ENCODE measurements at places on chromosomes 12 and 14.

- DNase-seq: no peak
These were observed 219.0 kb upstream of the RTL1 start for GRCh38 chr14:101122237-101123141.

GRCh38 chr14:105474483-105475268 is at the start of gene CRIP2:
Gene CRIP2, plus strand, starts transcription at chr14:105474821. Its CDS starts 42 bp downstream, at chr14:105474863.
- DNase-seq: peak; percentile 44

DNA sequence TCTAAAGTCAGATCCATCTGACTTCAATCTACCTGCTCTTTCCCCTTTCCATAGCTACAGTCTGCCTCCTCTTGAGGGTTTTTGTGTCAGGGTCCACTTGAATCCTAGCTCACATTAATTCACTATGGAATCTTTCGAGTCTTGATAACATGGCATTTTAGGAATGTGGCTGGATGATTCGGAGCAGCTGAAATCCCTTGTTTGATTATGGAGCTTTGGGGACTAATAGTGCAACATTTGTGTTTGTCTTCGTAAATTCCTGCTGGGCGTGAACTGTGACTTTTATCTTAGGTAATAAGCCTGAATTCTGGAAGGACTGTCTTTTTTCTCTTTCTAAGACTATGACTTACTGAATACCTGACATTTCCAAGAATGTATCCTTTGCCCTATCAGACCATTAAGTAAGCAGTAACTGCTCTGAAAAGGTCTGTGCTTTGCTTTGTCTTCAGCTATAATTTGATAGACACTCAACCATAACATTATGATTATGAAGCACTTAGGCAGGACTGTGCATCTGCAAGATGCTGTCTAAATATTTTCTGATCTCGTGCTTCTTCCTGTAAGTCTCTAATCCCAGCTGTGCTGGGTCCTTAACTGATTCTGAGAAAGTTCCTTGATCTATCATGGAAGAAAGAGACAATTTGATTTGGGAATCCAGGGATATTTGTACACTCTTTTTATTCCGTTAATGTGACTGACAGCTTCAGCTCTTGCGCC is 19.0 kb upstream of the PELI2 start:
- DNase-seq: no peak

DNA sequence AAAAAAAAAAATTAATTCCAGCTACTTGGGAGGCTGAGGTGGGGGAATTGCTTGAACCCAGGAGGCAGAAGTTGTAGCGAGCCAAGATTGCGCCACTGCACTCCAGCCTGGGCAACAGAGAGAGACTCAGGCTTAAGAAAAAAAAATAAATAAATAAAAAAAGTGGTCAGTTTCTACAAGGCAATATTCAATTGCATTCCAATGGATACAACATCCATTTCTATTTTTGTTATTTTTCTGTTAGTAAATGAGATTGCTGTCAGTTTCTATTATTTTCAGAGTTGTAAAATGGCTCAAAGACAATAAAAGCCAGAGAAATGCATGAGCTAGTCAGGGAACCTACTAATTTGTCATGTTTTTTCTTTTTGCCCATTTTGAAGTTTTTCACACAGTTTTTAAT is 119.2 kb downstream of the PDE3A start:
- DNase-seq: no peak

DNA sequence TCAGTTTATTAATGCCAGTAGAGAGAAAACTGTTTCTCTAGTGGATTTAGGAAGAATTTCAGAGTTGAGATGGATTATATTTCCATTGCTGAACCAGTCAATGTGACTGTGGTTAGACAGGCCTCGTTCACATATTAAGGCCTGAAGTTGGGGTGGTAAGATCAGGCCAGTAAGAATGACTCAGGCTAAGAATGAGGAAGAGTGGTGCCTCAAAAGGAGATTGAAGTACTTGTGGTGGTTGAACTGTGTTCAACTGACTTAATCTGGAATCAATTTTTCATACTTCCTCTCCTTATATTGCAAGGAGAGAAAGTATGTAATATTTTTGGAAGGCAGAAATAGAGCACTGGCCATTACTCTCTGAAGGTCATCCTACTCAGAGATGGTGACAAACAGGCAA is 37.8 kb upstream of the ATF7IP start:
- no peak for DNase-seq

DNA sequence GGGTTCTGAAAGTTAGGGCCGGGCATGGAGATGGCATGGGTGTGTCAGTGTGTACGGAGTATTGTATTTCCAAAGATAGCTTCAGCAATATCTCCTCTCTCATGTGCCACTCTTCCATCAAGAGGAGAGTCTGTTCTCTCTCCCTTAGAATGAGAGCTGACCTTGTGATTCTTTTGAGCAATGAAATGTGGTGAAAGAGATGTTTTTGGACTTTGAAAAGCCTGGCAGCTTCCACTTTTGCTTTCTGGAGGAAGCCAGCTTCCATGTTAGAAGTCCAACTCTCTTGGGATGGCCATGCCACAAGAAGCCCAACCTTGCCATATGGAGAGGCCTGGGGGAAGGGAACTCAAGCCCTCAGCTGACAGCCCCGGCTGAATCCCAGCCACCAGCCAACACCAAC is 72.4 kb upstream of the GZMB start:
- no peak for DNase-seq

DNA sequence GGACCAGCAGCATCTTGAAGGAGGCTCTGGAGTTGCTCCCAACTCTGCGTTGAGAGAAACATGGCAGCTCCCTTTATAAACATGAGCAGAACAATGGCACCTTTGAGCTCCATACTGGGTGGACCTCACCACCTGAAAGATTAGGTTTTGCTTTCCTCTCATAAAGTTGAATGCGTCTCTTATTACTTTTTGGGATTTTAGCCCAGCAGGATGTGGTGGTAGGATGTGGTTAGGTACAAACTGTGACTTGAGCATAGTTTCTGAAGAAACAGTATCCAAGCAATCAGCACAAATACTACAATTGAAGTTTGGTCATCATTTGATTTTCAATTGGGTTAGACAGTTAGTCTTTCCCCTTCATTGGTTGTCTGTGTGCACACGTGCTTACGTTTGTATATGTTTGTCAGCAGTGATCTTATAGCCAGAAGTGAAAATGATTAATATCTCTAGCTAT is at the start of gene PRR4:
Gene PRR4, minus strand, starts transcription at position 51 of the 454 bp plus-strand sequence. Its CDS starts 38 bp downstream, at position 13.
- DNase-seq: peak; percentile 60

GRCh38 chr14:54369343-54369742 is 27.5 kb upstream of the CDKN3 start:
- DNase-seq: no peak

DNA sequence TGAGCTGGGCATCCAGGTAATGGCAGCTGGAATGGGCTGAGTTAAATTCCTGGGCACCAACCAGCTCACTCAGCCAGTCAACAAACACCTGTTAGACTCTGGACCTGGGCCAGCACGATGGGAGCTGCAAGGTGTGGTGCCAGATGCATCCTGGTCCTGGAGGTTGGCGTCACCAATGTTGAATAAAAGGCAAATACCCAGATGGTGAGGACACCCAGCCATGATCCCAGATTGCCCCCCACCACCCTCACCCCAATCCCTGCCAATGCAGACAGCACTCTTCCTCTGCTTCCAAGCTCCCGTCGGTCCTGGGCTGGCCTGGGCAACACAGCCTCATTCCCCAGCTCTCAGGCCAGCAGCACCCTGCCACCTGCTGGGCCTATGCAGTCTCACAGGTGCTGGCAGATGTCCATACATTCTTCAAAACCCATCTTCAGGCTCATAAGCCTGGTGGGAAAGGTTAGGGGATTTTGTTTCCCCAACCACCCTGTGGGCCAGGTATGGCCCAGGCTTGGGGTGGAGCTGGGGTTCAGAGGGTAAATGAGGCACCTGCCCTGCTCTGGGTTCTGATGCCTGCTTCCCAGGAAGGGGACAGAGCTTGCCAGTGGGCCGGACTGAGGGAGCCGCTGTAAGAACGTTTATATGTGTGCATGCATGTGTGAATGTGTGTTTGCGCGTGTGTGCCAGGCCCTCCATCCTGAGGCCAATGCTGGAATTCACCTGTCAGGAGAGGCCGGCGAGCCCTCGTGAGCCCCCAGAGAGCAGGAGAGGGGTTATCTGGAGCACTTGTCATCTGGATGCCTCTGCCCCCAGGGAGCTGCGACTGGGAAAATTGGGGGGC is 58.0 kb downstream of the LGMN start:
- DNase-seq: no peak

GRCh38 chr12:3342051-3342450 is 149.0 kb upstream of the PRMT8 start:
- no peak for DNase-seq

DNA sequence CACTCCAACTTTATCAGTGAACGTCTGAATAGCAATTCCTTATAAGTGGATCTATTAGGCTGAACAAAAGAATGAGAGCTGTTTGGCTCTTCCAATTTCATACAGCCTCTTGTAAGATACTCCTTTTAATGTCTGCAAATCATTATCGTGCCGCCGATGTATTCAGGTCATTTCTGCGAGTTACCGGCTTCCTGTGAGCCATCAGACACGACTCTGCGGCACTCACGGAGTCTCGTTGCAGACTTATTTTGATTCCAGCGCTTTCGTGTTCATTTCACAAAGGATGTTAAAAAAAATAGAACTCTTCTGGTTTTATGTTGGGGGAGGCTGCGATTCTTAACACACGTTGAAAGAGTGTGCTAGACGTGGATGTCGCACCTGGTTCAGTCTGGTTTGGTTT is 106.6 kb downstream of the GLT1D1 start:
- no peak for DNase-seq

DNA sequence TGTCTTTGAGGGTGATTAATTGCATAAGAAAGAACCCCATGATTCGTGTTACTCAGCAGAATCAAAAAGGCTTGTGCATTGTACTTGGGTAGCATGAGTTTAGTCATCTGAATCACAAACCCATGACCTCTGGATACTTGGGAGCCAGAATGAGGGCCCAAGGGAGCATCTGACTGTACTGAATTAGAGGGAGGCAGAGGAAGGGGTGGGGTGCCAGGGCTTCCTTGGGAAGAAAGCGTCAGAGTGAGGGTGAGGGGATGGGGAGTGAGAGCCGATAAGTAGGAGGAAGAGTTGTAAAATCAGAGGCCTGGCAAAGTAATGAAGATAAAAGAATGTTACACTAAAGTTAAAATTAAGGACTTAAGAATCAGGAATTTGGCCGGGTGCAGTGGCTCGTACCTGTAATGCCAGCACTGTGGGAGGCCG is 29.8 kb downstream of the GPRC5D start:
- DNase-seq: no peak

GRCh38 chr12:93583627-93584392 is 11.3 kb downstream of the SOCS2 start:
- no peak for DNase-seq

GRCh38 chr14:40074169-40074568 is 641.9 kb upstream of the FBXO33 start:
- DNase-seq: no peak

DNA sequence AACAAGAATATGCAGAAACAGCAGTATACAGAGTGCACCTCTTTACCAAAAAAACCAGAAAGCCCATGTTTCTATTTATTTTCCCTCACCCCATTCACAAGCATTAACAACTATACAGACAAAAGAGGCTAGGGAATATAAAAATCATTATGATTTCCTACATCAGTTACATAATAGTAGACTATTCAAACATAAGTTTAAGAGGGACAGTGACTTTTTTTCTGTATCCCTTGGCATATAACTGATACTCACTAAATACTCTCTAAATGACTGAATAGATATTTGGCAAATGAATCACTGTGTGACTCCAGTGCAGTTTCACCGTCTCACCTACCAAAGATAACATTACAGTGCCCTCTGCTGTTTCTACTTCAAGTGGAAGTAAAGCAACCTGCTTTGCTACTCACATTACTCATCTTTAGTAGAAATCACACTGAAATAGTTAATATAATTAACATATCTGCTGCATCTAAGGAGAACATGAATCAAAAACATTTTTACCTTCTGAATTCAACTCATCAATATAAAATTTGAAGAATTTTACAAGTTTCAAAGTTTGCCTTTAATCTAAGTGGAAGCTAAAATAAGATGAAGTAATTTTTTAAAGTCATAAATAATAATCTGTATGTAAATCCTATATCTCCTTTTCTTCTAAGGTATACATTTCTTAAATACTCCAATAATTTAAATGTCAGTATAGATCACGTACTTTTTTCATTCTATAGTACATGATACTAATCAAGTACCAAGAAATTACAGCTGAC is 103.8 kb downstream of the OSBPL8 start:
- DNase-seq: peak; percentile 22

DNA sequence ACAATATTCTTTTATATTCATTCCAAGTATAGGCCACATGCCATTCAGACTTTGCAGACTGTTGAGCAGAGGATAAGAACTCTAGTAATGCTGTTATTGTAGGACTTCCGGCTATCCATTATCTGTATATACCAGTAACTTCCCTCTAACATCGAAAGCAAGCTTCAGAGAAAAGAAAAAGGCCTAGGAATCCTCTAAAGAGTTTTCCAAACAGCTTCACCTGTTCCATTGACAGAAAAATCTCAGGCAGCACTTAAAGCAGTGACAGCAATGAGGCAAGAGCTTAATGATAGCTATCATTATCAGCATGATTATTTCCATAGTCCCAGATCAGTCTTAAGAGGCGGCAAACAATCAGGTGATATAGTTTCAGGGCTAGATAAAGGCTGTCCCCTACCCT is 1.8 kb downstream of the CPNE8 start:
- no peak for DNase-seq

DNA sequence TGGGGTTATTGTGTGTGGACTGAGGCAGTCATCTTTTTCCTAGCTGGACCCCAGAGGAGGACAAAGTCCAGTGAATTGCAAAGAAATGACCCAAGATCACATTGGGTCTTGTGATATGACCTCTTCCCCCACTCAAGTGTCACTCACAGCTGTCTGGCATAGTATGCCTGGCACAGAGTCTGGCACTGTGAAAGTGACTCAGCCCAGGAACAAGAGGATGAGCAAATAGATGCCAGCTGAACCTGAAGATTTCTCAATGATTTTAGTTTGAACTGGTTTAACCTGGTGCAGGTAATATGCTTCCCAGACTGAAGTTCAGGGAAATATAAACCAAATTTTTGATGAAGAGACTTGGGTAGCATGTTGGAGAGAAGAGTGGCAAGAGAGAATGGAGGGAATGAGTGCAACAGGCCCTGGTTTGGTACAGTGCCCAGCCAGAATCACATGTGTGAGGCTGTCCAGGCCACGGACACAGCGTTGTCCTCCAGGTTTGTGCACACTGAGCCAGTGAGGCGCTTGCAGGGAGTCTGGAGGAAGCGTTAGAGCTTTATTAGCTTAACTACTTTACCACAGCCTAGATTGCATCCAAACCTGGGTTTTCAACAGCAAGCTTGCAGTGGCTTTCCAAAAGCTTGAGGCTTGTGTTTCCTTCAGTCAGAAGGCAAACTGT is 332.9 kb downstream of the NUAK1 start:
- DNase-seq: no peak

- no peak for DNase-seq
These were observed 26.8 kb upstream of the CEBPE start for GRCh38 chr14:23145794-23146350.

DNA sequence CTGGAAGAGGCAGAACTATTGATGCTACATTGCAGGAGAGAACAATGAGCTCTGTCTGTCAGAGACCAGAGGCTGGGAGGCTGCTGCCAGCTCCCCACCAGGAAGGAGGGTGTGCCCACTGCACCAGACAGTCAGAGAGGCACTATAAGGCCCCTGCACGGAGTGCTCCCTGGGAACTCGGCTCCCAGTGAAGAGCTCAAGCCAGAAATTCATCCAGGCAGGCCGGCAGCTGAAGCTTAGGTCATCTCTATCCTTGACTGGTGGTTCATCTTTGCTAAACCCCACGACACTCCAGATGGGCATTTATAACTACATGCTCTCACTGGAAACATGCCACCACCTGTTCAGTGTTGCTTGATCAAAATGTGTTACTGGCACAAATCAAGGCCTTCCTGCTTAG is 65.1 kb upstream of the GPATCH2L start:
- no peak for DNase-seq

GRCh38 chr12:113958108-113958507 is 8.0 kb downstream of the RBM19 start:
- no peak for DNase-seq

- DNase-seq: no peak
These were observed 12.9 kb downstream of the TTC9 start for GRCh38 chr14:70654632-70655031.
